ENCODE measurements at places on chromosomes 16 and 17.

DNA sequence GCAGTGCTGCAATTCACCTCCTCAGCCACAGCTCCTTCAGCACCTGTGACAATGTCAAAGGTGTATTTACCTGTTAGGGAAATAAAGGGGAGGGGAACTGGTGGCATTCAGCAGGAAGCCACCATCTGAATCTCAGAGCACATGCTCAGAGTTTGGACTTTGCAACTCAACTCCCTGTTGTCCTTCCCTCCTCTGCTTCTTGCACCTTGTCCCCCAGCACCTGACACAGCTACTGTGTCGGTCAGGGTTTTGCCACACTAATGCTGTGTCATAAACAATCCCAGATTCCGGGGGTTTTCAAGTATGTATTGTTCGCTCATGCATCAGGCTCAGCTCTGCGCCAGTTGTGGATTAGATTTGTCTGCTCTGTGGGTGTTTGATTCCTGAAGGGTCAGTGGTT, 43.7 kb downstream of the HSBP1 start:
- DNase-seq: no peak

DNA sequence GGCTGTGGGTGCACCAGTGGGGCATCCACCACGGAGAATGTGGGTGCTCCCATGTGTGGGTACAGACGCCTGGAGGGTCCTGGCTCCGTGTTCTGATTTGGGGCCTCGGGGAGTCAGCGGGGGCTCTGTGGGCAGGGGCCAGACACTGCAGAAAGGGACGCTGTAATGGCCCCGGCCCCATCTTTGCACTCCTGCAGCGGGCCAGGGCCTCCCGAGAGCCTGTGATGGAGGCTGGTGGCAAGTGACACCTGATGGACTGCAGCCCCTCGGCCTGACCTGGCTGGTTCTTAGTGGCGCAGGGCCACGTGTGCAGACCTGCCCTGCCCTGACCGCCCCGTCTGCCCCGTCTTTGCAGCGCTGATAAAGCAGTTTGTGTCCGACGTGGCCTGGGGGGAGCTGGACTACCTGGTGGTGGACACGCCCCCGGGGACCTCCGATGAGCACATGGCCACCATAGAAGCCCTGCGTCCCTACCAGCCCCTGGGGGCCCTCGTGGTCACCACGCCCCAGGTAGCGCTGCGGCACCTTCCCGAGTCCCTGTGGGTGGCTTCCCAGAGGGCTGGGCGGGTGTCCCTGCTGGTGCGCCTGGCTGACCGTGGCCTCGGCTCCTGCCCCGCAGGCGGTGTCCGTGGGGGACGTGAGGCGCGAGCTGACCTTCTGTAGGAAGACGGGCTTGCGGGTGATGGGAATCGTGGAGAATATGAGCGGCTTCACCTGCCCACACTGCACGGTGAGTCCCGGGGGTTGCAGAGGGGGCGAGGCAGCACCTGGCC, 4.7 kb downstream of the NUBP2 start:
- DNase-seq: no peak

GRCh38 chr16:54290833-54291655, 4.5 kb upstream of the IRX3 start:
- no peak for DNase-seq

- DNase-seq: no peak
Observed at GRCh38 chr16:53743149-53743566, 39.2 kb downstream of the FTO start.

DNA sequence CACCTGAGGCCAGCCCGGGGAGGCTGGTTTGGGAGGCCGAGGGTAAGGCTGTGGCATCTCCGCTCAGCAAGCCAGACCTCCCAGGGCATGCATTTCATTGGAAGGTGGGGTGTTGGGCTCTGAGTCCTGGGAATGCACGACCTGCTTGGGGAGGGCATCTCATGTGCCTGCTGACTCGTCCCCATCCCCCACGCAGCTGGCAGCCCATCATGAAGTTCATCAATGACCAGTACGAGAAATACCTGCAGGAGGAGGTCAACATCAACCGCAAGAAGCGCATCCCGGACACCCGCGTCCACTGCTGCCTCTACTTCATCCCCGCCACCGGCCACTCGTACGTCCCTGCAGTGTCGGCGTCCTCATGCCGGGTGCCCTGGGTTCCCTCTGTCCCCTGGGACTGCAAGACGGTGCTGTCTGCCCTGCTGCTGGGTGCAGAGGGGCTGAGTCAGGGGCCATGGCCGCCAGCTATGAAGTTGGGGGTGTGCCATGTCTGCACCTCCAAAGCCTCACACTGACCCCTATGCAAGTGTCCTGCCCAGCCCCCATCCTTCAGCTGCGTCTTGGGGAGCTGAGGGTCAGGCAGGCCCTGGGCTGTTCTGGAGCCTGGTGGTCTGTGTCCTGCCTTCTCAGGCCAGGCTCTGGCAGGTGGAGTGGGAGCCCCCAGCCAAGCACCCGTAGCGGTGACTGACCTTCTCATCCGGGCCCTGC, 347.9 kb downstream of the SEC14L1 start:
- no peak for DNase-seq

DNA sequence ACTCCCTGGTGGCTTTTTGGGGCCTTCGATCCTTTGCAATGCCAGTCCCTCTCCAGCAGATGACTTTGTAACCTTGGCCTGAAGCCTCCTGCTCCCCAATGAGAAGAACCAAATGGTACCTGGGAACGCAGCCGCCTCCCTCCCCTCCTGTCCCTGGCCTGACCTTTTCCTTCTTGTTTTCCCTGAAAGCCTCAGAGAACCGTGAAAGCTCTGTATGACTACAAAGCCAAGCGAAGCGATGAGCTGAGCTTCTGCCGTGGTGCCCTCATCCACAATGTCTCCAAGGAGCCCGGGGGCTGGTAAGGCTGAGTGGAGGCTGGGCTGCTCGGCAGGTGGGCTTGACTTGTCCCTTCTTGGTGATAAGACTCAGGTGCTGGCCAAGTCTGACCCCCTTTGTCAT, 88.0 kb downstream of the SDR42E1 start:
- no peak for DNase-seq

DNA sequence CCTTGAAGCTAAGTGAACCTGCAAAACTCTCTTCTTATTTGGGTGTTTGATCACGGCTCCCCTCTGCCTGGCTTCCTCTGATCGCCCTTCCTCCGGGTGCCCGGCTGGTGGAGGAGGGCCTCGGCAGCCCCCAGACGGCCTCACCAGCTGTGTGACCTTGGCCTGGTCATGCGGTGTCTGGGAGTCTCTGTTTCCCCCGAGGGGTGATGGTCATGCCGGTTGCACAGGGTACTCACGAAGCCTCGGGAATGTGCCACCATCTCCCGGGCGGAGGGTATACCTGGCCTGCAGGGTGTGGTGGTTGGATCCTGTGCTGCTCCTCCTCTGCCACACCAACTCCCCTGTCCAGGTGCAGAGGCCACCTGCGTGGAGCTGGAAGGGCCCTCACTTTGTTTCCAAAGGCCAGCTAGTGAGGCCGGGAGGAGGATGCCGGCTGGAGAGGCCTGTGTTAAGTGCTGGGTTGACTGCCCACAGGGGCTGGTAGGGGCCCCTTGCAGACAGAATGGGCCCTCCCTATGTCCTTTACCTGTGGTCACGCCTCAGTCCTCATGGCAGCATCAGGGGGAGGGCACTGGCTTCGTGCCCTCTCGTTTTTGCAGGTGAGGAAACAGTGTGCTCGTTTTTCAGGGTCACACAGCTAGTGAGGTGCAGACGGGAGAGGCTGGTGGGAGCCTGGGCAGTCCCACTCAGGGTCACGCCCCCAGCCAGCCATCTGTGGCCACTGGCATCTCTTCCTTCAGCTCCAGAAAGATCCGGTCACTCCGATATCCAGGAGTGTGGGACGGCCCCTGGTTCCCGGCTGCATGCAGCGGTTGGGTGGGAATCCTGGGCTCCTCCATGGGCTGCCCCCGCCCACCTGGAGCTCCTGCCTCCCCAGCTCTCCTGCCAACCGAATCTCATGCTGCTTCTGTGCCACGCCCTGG, 148.5 kb upstream of the GSE1 start:
- DNase-seq: no peak

DNA sequence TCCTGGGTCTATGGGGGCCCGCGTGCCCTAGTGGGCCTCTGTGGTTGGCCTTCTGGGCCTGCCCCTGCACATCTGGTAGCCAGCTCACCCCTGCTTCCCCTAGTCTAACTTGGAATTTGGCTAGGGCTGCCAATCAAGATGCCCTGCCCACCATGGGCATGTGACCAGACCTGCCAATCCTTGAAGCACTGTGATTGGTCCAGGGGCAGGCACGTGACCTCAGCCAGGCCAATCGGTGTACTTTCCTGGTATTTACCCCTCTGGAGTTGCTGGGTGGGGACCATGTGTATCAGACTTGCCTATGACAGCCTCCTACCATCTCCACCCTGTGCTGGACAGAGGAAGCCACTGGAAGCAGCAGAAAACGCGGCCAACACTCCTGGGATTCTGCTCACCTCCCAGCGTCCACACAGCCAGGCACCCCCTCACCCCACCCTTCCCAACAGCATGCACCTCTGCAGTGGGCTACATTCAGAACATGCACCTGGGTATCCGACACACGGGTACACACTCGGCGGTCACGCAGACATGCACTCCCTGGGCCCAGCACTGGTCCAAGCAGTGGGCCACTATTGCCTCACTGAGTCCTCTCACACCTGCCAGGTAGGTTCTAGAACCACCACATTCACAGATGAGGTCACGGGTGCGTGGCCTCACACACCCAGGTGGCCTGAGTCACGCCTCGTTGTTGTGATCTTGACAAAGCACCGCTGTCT, 96.9 kb downstream of the RBFOX3 start:
- no peak for DNase-seq

Data from activated naive CD8-positive, alpha-beta T cell treated with anti-CD3 and anti-CD28 coated beads, Interleukin-2, amount 50 U/mL, for 16 hours (primary cell).